Heart right ventricle (tissue), 16 donors: ENCODE measurements at places on chromosomes 11 and 22.

DNA sequence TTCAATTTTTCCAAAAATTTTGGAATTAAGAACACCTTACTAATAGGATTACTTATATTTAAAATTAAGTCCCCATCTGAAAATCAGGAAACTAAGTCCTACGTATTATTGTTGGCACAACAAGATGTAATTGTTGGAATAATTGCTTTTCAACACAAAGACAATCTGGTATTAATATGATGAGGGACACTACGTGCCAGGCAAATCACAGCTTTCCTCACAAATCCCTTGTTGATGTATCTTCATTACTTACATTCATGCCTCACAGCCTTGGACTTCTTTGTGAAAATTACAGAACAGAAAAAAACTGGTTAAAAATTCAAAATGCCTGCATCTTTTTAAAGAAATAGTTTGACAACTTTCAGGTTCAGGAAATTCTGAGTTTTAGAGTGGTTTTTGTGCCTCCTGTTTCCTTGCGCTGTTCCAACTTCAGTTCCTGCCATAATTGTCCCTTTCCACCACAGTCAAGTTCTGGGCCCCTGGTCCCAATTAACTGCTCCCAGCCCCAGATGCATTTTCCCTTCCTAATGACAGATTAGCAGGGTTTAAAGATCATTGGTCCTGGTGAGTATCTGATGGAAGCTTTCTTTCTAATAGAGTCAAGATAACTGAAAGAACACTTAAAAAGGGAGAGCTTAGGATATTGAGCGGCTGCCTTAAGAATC lies 23.3 kb upstream of the CCDC34 start:
- DNase-seq = no peak

DNA sequence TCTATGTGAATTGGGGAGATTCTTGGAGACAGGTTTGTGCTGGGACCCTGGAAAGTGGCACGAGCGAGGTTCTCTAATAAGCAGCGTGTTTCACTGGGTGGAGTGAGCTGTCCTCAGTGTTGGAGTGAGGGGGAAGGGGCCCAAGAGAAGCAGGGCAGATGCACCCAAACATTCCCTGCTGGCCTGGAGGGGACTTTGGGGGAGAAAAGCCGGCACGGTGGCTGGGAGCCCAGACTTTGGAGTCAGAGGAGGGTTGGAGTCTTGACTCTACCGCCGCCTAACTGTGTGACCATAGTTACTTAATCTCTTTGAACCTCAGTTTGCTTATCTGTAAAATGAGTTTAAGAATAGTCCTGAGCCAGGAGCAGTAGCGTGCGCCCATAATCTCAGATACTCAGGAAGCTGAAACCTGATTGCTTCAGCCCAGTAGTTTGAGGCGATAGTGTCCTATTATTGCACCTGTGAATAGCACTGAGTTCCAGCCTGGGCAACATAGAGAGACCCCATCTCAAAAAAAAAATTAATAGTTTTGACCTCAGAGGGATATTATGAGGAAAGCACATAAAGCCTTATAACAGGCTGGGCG lies 614 bp downstream of the NR1H3 start:
- no peak for DNase-seq

- no peak for DNase-seq
These were observed 170.8 kb downstream of the BUD13 start for GRCh38 chr11:116601814-116602636.

DNA sequence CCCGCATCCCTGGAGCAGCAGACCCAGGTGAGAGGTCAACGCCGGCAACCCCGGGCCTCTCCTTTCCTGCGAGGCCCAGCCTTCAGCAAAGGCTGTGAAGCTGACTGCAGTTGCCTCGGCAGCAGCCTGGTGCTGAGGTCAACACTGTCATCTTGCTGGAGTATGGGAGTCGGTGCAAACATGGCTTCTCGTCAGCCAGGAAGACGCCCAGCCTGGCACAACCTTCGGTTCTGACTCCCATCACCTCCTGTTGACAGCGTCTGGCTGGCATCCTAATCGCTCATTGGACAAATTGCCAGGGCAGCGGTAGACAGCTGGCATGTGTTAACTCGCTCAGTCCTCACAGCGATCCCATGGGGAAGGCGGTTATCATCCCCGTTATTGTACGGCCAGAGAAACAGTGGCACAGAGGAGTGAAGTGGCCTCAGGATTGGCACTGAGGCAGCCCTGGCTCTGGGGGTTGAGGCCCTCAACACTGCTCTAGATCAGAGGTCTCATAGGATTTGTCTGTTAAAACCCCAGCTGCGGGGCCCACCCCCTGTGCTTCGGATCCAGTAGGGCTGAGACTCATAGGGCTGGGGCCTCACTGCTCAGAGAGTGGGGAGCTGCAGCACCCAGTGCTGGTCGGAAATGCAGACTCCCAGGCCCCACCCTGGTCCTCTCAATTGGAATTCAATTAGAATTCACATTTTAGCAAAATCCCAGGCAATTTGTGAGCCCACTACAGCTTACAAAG lies 39.3 kb upstream of the TP53I11 start:
- DNase-seq = peak; percentile 82

DNA sequence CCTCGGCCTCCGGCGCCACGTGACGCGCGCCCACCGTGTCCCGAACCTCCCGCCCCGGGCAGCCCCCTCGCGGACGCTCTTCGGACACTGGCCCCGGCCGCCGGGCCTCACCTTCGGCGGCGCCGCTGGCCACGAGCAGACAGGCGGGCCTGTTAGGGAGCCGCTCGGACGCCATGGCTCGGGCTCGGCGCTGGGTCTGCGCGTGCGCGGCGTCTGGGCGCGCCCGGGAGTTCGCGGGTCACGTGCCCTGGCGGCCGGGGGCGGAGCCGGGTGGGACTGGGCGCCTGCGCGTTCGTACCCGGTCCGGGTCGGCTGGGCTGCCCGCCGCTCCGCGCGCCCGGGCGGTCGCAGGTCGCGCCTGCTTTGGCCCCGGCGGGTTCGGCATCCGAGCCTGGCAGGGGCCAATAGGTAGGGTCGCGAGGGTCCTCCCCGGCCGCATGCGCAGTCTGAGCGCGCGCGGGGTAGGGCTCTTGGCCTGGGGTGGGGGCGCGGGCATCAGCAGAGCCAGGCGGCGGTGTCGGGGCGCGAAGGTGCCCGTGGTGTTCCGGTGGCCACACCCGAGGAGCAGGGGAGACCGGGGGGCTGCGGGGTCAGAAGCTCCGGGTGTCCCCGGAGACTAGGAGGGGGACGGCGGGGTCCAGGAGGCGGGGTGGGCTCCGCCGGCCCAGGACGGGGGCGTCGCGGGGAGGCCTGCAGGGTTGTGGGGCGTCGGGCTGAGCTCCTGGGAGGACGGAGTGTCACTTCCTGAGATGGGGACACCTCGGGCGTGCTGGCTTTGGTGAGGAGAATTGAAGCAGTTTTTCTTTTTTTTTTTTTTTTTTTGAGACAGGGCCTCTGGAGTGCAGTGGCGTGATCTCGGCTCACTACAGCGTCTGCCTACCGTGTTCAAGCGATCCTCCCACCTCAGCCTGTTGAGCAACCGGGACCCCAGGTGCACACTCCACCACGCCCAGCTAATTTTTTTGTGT lies at the start of gene GATD1:
Gene GATD1 (minus strand): TSS at position 200 of the 968 bp plus-strand sequence. CDS start 25 bp downstream, at position 175.
- peak; percentile 90 for DNase-seq

GRCh38 chr11:114219559-114220349 lies 76.4 kb upstream of the NNMT start:
- DNase-seq = no peak

- DNase-seq = no peak
These were observed 488.1 kb downstream of the NTM start for GRCh38 chr11:131858505-131858904.

DNA sequence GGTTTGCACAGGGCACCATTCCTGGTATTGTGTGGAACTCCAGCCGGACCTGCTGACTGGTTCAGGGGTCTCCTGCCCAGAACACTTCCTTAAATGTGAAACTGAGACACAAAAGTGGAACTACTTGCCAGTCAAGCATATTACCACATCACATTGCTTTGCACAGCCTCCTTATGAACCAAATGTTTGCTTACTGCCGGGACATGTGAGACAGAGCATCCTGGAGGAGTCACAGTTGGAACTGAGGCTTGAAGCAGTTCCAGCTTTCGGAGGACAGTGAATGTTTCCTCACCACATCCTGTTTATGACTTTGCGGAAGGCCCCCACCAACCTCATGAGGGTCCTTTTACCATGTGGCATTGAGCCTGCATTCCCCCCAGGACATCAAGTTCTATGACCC lies 105.8 kb upstream of the ARHGAP42 start:
- DNase-seq = no peak
